Left kidney (tissue), 8 donors: ENCODE measurements at places on chromosomes 13 and 19. TPM values are rescaled to one million over a fixed set of nuclear protein-coding genes. Genes with fewer than 3 reads are reported as not detected.

PRDX2 gene
- polyA plus RNA-seq, result 274 TPM

NEK5 gene
- polyA plus RNA-seq, result 7.1 TPM

LRCH1 gene
- polyA plus RNA-seq, result 37.8 TPM

ZNF726 gene
- 18.1 TPM for polyA plus RNA-seq

PRKACA gene
- 96.2 TPM for polyA plus RNA-seq

ADPRHL1 gene
- polyA plus RNA-seq, result 5.2 TPM

NLRP11 gene
- 0.25 TPM for polyA plus RNA-seq

SHC2 gene
- polyA plus RNA-seq, result 27.7 TPM

ZNF93 gene
- polyA plus RNA-seq, result 23.1 TPM

PEAK3 gene
- not detected for polyA plus RNA-seq

CGB8 gene
- polyA plus RNA-seq, result not detected

ELAVL3 gene
- 0.05 TPM for polyA plus RNA-seq

LRRC63 gene
- 0.18 TPM for polyA plus RNA-seq

CLC gene
- polyA plus RNA-seq, result 3.0 TPM

RAB3A gene
- polyA plus RNA-seq, result 3.8 TPM

TPTE2 gene
- polyA plus RNA-seq, result 0.57 TPM

CRX gene
- polyA plus RNA-seq, result 0.15 TPM

TNNI3 gene
- 3.3 TPM for polyA plus RNA-seq

ZNF99 gene
- polyA plus RNA-seq, result 1.9 TPM

NCAN gene
- 0.05 TPM for polyA plus RNA-seq

GIPC3 gene
- 1.9 TPM for polyA plus RNA-seq

DNAJC3 gene
- polyA plus RNA-seq, result 43.6 TPM

JAK3 gene
- polyA plus RNA-seq, result 4.3 TPM

ZNF492 gene
- 4.1 TPM for polyA plus RNA-seq

ZNF296 gene
- polyA plus RNA-seq, result 0.98 TPM

LIN37 gene
- 8.8 TPM for polyA plus RNA-seq

S1PR2 gene
- polyA plus RNA-seq, result 11.9 TPM
